ENCODE measurements at places on chromosomes 5 and 9.

GRCh38 chr5:54294097-54294667, 16.2 kb downstream of the ARL15 start:
- DNase-seq: no peak
- no peaks in the 10 kb centered on the region for H3K27me3 ChIP-seq
- H3K4me3 ChIP-seq: no peak overlapping the region
- no peaks in the 10 kb centered on the region for H3K36me3 ChIP-seq

- no peak overlapping the region for H3K27ac ChIP-seq
- H3K36me3 ChIP-seq: peaks cover 5% of the 10 kb centered on the region
- H3K27me3 ChIP-seq: no peaks in the 10 kb centered on the region
- peaks cover 44% of the 10 kb centered on the region for H3K4me1 ChIP-seq
- H3K4me3 ChIP-seq: no peak overlapping the region
- no peak for DNase-seq
These were observed 38.2 kb downstream of the COL5A1 start for GRCh38 chr9:134679616-134680392.

DNA sequence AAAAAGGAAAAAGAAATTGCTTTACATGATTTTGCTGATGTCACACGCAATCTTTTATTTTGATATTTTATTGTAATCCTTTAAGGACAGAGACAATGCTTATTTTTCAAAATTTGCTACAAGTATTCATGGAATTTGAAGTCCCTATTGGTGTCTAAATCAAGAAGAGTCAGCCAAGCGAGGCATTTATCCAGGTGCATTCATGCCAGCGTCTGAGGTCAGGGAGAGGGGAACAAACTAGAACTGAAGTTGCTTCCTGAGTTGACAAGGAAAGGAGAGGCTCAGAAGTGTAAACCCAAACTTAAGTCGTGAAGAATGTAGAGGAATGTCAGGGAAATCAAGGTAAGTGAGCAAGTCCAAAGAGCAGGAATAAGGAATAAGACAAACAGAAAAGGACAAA, 83.0 kb upstream of the GNAQ start:
- no peaks in the 10 kb centered on the region for H3K27me3 ChIP-seq
- H3K36me3 ChIP-seq: no peaks in the 10 kb centered on the region
- DNase-seq: no peak
- no peaks in the 10 kb centered on the region for H3K4me1 ChIP-seq

DNA sequence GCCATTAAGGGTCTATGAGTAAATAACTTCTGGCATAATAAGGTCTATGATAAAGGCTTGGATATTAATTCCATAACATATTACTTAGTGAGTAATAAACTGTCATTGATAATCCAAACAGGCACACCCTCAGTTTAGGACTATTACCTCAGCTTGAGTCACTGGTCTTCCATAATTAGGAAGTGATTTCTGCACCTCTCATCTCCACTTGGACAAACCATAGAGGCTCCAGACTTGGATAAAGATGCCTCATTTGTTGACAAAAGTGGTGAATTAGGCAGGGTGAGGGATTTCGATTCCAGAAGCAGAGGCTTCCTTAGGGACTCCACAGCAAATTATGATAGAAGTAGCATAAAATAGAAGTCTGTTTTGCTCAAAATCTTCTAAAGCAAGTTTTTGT, 127.5 kb upstream of the MTAP start:
- peak overlapping the region; percentile 33 for H3K27ac ChIP-seq
- peaks cover 31% of the 10 kb centered on the region for H3K4me1 ChIP-seq
- no peaks in the 10 kb centered on the region for H3K36me3 ChIP-seq
- no peaks in the 10 kb centered on the region for H3K27me3 ChIP-seq
- H3K4me3 ChIP-seq: no peak overlapping the region
- no peak for DNase-seq

- no peaks in the 10 kb centered on the region for H3K4me1 ChIP-seq
- peaks cover 37% of the 10 kb centered on the region for H3K36me3 ChIP-seq
- no peak overlapping the region for H3K4me3 ChIP-seq
- DNase-seq: no peak
- no peaks in the 10 kb centered on the region for H3K27me3 ChIP-seq
These were observed 45.7 kb downstream of the TGFBR1 start for GRCh38 chr9:99150451-99151171.

DNA sequence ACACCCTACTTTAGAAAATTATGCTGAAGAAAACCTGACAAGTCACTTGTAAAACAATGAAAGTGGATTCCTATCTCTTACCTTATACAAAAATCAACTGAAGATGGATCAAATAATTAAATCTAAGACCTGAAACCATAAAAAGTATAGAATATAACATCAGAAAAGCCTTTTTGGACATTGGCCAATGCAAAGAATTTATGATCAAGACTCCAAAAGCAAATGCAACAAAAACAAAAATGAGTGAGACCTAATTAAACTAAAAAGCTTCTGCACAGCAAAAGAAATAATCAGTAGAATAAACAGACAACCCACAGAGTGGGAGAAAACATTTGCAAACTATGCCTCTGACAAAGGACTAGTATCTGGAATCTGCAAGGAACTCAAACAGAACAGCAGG, 303.0 kb upstream of the CDH9 start:
- no peaks in the 10 kb centered on the region for H3K4me1 ChIP-seq
- no peaks in the 10 kb centered on the region for H3K27me3 ChIP-seq
- no peak for DNase-seq
- H3K4me3 ChIP-seq: no peak overlapping the region
- H3K36me3 ChIP-seq: no peaks in the 10 kb centered on the region
- H3K27ac ChIP-seq: no peak overlapping the region

DNA sequence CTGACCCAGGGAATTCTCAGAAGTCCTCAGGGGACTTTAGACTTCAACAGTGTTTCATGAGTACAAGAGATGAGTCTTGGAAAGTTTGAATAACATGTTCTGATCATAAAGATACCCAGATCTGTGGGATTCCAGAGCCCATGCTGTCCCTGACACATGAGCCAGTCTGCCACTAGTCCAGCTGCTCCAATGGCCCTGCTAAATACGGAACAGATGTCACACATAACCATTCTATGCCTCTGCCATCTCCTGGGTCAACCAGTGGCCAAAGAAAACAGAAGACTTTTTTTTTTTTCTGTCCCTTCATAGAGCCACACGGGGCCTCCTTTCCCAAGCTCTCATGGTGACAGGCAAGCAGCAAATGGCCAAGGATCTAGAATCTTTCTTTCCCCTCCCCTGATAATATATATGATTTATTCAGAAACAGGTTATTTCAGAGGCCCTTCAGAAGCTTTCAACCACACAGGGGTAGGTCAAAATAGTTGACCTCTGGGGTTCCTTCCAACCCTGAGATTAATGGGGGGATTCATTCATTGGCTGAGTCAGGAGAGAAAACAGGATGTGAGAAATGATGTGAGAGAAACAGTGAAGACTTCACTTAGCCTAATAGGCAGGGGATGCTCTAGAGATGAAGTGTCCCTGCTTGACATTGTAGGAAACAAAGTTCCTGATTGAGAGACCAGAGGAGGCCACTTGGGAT, 367.7 kb downstream of the CDK5RAP2 start:
- H3K4me1 ChIP-seq: no peaks in the 10 kb centered on the region
- H3K27ac ChIP-seq: no peak overlapping the region
- H3K36me3 ChIP-seq: no peaks in the 10 kb centered on the region
- no peaks in the 10 kb centered on the region for H3K27me3 ChIP-seq
- H3K4me3 ChIP-seq: no peak overlapping the region

Measured in astrocyte (in vitro differentiated cells and primary cell).